EH (cell line): ENCODE measurements at places on chromosomes 12 and 14.

- no peak for DNase-seq
Observed at GRCh38 chr12:113075137-113075683, 18.7 kb downstream of the DTX1 start.

DNA sequence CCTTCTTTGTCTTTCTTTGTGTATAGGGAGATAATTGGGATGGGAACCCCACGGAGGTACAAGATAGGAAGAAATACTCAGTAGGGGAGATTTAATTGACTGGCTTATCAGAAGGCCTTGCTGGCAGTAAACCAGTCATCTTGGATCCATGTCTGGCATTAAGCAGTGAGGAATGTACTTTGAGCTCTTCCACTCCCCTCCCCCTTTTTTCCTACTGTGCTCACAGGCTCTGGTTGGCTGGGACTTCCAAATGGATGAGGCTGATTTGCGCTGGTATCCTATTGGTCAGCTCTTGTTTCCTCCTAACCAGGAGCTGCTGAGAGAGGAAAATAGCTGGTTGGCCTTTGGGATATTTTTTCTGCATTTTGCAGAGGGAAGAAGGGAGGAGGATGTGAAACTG is 24.7 kb downstream of the NGDN start:
- peak; percentile 73 for DNase-seq

DNA sequence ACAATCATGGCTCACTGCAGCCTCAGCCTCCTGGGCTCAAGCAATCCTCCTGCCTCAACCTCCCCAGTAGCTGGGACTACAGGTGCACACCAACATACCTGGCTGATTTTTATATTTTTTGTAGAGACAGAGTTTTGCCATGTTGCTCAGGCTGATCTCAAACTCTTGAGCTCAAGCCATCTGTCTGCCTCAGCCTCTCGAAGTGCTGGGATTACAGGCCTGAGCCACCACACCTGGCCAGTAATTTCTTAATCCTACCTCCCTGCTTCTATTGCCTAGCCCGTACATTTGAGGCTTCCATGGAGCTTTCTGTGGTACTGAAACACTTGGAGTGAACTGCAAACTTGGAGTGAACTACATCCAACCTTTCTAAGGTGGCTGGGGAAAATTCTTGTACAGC is 20.7 kb downstream of the SLC35E3 start:
- DNase-seq, result no peak

DNA sequence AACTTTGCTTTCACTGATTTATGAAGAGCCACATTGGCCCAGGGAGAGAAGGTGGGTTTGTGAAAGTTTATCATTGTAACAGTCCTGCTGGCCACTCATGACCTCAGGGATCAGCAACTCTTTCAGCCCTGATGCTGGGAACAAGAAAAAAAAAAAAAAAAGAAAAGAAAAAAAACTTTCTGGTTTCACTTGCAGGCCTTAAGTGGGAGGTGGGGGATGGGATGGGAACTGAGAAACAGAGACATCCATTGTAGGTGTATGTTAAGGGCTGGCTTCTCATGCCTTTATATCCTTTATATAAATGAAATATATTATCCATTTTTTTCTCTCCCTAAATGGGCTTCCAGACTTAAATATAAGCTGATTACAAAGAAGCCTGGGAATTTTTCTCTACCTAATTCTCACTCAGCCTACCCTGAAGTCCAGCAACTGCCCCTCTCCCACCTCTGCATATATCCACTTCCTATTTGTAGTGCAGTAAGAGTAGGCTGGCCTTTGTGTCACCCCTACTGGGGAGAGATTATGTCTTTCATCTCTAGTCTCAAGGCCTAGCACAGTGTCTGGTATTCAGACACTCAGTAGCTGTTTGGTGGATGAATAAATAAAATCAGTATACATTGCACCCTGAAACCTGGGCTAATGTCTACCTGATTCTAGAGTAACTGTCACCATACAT is 187.1 kb downstream of the KICS2 start:
- DNase-seq, result no peak

DNA sequence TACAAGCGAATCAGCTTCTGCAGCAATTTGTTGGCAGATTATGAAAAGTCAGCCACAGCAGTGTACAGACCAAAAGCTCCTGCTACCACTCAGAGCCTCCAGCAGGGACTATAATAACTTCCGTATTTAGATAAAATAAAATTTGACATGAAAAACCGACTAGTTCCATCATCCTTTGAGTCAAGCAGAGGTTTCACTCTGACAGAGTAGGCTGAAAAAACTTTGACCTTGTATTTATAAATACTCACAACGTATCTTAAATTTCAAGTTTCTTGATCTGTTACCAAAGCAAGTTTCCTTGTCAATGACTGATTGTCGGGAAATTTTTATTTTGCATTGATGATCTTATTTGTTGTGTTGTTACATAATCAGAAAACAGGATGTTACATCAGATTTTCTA is 283.4 kb downstream of the DAD1 start:
- no peak for DNase-seq

DNA sequence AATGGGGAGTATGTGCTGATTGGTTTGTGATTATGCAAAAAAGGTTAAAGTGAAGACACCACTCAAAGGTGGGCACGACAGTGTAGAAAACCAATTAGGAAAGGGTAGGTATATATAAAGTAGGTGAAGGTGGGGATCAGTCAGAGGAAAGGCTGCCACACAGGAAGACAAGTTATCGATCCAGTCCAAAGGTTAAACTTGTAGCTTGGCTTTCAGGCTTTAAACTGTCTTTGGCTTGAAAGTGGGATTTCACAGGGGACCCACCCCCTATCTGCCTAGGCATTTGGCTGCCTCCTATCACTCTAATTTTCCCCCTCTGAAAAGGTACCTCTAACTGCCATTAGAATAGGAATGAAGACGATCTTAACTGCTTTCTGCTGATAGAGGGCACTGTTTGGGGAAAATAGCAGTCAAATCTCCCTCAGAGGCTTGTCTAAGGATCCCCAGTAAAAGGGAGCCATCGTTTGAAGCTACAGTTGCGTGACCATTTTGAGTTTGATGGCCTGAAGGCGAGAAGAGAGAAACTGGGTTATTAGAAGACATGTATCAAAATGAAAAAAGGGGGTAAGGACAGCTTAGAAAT is 250.2 kb downstream of the GPHN start:
- no peak for DNase-seq

DNA sequence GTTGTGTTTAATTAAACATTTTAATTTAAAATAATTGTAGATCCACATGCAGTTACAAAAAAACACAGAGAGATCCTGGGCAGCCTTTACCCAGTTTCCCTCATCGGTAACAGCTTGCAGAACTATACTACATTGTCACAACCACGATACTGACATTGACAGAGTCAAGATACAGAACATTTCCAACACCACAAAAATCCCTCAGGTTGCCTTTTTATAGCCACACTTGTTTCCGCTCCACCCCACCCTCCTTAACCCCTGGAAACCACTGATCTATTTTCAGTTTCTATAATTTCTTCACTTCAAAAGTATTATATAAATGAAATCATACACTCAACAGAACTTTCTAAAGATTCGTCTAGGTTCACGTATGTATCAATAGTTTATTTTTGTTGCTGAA is 458.8 kb upstream of the SOX5 start:
- DNase-seq, result no peak

DNA sequence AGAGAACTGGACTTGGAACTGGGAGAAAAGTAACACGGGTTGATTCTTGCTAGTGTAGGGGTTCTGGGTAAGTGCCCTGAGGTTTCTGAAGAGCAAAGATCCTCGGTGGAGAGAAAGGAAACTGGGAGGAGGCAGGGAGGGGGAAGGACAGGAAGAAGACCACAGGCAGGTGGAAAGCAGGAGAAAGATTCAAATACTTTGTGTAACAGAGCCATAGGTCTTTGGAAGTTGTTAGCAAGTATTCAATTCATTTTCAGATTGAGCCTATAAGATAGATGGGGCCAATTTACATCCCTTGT is 1.3 kb downstream of the PNP start:
- peak; percentile 14 for DNase-seq

- DNase-seq, result no peak
Observed at GRCh38 chr14:93153121-93153520, 31.6 kb downstream of the MOAP1 start.

GRCh38 chr12:27424631-27425230 is 21.8 kb upstream of the SMCO2 start:
- peak; percentile 70 for DNase-seq

GRCh38 chr12:78119351-78119918 is 288.7 kb downstream of the NAV3 start:
- DNase-seq, result no peak

DNA sequence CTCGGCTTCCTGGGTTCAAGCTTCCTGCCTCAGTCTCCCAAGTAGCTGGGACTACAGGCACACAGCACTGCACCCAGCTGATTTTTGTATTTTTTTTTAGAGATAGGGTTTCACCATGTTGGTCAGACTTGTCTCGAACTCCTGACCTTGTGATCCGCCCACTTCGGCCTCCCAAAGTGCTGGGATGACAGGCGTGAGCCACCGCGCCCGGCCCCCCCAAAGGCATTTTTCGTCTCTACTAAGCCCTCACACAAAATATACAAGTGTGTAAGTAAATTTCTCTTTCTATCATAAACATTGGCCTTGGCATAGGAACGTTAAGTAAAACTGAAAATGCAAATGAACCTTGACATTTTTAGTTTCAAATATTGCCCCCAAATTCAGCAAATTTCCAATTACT is 2.1 kb downstream of the ACAD10 start:
- no peak for DNase-seq

DNA sequence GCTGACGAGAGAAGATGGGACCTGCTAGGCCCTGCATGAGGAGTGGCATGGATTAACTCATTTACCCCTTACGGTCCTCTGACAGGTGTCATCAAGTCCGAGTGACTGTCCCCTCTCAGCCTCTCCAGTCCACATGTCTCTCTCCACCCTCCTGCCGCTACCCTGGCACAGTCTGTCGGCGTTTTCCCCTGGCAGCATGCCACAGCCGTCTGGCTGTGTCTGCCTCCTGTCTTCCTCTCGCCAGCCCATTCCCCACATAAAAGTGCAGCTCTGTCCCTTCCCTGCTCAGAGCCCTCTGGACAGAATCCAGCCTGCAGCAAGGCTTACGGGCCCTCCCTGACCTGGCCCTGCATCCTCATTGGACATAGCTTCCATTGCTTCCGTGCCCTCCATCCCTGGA is 45.6 kb downstream of the UBE3B start:
- no peak for DNase-seq

DNA sequence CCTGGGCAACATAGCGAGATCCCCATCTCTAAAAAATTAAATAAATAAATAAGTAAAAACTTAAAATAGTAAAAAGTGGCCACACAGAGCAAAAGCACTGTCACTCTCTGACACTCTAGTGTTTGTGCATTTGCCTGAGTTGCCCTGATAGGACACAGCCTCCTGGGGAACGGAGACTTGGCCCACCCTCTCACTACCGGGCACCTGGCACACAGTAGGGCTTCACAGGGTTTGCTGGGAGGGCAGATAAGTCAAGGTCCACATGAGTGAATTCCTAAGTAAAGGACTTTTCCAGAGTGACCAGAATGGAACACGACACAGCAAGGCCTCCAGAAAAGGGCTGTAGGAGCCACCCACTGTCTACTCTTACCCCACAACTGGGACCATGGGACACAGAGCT is 54.3 kb downstream of the SCARB1 start:
- no peak for DNase-seq

- DNase-seq, result no peak
Observed at GRCh38 chr12:110688446-110689280, at the start of gene HVCN1. HVCN1 (minus strand) TSS chr12:110689115; CDS start chr12:110683245, 5,870 bp downstream.

GRCh38 chr12:113577464-113578129 is 105.9 kb upstream of the LHX5 start:
- DNase-seq, result no peak

- no peak for DNase-seq
Observed at GRCh38 chr12:8722286-8722800, 24.6 kb downstream of the RIMKLB start.

DNA sequence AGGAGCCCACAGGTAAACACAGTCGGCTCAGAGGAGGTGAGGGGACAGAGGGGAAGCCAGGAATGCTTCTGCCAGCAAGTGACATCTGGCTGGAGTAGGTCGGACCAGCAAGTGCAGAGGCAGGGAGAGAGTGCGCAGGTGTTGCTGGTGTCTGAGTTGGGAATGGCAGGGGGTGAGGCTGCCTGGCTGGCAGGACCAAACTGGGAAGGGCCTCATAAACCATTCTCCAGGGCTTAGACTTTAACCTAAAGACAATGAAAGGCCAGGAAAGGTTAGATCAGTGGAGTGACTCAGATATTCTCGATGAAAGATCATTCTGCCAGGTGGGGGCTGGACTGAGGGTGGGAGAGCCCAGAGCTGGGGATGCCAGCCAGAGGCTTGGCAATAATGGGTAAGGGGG is 66.4 kb downstream of the ITPK1 start:
- no peak for DNase-seq

GRCh38 chr12:59937148-59937547 is 341.3 kb downstream of the SLC16A7 start:
- DNase-seq, result peak; percentile 41

GRCh38 chr12:31728289-31728916 is 418 bp downstream of the AMN1 start:
- DNase-seq, result no peak

DNA sequence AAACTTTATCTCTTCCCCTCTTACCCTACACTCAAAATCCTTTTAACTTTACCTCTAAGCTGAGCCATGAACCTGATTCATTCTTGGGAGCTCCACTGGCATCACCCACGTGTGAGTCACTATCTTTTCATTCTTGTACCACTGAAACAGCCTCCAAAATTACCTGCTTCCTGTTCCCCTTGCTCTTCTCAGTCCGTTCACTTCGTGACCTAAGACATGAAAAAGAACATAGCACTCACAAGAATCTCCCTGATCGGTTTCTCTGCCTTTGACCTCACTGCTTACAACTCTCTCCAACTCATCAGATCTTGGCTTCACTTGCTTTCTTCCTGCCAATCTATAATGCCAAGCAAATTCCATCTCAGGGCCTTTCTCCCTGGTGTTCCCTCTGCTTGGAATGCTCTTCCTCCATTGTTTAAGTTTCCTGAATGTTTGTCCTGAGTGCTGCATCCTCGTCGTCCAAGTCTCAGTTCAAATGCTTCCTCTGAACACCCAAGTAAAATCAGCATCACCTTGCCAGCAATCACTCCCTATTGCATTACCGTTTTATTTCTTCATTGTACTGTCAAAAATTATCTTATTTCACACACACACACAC is 9.2 kb downstream of the GLIPR1 start:
- peak; percentile 66 for DNase-seq

DNA sequence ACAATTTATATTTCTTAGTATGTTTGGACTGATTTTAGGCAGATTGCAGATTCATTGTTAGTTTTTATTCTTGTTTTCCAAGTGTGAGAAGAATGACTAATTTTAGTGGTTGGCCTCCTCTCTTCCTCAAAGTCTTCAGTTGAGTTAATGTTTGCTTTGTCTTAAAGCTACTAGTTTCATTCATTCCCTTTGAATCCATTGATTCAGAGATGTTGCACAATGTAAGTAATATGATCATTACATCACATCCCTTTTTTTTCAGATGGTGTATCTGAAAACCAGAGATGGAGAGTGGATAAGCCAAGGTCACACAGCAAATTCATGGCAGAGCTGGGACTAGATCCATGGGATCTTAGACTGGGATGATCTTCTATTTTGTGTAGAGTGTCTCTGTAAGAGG is 577.5 kb downstream of the BCL11B start:
- no peak for DNase-seq

DNA sequence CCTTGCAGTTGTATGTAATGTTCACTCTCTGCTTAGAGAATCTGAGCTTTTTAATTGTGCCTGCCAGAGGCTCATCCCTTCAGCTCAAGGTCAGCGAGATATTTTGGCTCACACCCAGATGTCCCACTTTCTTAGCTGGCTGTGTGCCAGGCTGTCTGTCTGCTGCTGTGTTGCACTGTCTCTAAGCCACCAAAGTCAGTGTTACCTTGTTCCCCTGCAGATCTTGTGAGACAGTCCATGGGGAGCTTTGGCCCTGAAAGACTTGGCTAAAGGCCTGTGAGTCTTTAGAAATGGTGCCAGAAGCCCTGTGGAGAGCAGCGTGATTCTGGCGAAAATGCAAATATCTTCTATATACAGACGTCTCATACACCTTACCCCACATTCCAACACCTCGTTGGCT is 293.7 kb downstream of the TTC6 start:
- no peak for DNase-seq
